ENCODE measurements at places on chromosomes 6 and 20. TPM values are rescaled to one million over a fixed set of nuclear protein-coding genes. Genes with fewer than 3 reads are reported as not detected.

GRCh38 chr6:163094881-163095280 is 319.6 kb upstream of the QKI start:
- DNase-seq, result no peak

DNA sequence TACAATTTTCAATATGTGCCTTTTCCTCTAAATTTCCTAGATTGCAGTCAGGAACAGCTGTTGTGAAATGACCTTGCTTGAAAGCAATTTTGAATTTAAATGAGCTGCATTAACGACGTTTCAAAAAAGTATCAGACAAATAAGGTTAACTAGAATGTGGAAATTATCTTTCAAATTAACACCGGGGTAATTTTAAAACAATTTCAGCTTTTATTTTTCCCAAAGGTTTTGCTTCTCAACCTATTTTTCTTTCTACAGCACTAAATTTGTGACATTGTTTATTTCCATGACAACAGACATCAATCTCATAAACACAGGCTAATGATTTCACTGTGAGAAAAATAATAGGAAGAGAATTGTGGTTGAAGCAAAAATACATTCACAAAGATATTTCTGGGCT is 38.5 kb downstream of the COL12A1 start:
- no peak for DNase-seq

- no peak for DNase-seq
Observed at GRCh38 chr20:17914957-17915356, 53.6 kb downstream of the SNX5 start.

DNA sequence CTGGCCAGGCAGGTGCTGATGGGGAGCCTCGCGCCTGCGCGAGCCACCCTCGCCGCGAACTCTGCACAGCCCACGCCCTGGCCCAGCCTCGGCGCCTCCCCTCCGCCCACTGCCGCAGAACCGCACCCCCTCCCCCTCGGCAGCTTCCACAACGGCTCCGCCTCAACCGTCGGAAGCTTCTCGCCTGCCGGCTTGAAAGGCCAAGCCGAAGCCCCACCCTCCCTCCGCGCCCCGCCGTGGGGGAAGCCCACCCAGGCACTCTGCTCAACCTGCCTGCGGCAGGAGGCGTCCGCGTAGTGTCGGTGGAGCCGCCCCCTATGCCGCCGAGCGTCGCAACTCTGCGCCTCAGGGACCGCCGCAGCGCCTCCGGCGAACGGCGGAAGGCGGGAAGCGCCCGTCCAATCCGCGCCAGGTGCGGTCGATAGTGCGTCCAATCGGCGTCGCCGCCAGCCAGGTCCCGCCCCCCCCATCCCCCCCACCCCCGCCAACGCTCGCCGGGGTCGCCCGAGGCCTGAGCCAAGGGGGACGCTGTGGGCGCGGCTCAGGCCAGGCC is at the start of gene SYCP2:
Gene SYCP2 (minus strand): TSS at position 342 of the 553 bp plus-strand sequence. CDS start 11,224 bp downstream, outside the sequence.
- peak; percentile 78 for DNase-seq

DNA sequence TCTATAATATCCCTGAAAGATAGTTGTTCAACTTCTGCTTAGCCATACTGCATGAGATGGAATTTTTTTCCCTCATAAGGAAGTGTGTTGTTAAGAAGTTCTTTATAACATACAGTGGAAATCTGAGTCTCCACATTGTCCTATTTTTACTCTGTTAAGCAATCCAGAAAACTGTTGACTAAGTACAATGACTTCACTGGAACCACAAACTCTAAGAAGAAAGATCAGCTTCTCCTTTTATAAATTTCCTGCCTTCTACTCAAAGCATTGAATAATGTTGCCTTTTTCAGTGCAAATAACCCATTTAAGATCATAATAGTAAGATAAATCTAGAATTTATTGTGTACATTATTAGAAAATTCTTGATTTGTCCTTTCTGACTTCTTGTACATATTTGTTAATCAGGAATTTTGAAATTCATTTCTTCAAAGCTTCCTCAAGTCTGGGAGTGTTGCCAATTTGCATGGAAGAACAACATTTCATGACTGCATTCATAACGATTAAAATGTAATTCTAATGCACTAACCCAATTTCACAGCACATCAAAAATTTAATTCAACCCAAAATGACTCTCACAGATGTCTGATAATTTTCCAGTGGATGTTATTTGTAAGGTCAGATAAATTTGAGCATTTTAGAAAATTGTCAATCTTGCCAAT is 45.6 kb upstream of the ANKEF1 start:
- no peak for DNase-seq

- no peak for DNase-seq
Observed at GRCh38 chr6:136137739-136138402, 112.2 kb downstream of the MTFR2 start.

- DNase-seq, result no peak
Observed at GRCh38 chr6:156801712-156802111, 24.5 kb downstream of the ARID1B start.

DNA sequence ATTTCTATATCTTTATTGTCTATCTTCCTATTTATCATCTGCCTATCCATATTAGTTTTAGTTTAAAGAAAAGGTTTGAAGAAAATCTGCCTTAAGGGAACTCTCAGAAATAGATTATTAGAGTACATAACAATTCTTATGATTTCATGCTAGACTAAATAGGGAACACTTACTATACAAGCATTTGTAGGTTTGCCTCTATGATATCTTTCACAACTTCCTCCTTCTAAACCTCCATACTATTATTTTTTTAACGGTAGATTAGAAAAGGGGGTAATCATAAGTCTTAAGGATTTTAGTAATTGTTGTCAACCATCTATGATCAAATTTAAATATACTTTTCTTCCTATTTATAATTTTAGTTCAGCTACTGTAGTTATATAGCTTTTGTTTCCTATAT is 11.6 kb upstream of the DSE start:
- DNase-seq, result no peak

DNA sequence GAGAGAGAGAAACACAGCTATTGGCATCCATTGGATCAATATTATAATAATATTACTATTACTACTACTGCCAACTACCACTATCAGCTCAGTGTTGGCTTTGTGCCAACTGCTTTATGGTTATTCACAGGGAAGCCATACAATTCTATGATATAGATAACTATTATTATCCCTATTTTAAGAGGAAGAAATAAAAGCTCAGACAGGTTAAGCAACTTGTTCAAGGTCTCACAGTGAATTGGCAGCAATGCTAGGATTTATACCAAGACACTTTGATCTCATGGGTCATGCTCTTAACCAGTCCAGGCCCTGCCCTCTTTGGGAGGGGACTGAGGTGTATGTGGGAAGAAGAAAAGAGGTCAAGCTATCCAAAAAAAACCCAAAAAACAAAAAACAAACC is 82.0 kb upstream of the TRAF3IP2 start:
- no peak for DNase-seq

The EYA2 gene
- 1.8 TPM for total RNA-seq

The CNBD2 gene
- total RNA-seq, result 3.4 TPM

The SLC22A3 gene
- total RNA-seq, result 30.6 TPM

The SLC17A9 gene
- 15.2 TPM for total RNA-seq

The RSPO4 gene
- 10.9 TPM for total RNA-seq
